Activated CD4-positive, alpha-beta T cell treated with anti-CD3 and anti-CD28 coated beads for 24 hours (primary cell): ENCODE measurements at places on chromosomes 5 and 9.

GRCh38 chr5:171310819-171311321, 1.8 kb downstream of the TLX3 start:
- DNase-seq, result no peak

DNA sequence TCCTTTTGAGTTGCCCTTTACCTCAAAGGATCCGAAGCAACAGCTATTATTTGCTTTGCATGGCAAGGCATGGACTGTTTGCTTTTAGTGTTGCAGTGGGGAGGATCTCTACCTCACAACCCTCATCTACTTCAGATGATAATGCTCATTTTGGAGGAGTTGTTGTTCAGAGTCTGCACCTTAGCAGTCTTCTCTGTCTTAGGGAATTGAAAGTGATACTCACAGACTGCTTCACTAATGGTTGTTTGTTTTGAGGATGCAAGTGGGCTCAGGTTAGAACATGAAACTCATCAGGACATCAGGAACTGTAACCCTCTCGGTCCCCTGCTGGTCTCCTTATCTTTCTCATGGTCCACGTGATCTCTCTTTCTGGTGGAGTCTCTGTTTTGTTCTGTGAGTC, 172.9 kb upstream of the ANKH start:
- DNase-seq, result no peak

GRCh38 chr5:38641003-38641402, 84.6 kb upstream of the LIFR start:
- no peak for DNase-seq

DNA sequence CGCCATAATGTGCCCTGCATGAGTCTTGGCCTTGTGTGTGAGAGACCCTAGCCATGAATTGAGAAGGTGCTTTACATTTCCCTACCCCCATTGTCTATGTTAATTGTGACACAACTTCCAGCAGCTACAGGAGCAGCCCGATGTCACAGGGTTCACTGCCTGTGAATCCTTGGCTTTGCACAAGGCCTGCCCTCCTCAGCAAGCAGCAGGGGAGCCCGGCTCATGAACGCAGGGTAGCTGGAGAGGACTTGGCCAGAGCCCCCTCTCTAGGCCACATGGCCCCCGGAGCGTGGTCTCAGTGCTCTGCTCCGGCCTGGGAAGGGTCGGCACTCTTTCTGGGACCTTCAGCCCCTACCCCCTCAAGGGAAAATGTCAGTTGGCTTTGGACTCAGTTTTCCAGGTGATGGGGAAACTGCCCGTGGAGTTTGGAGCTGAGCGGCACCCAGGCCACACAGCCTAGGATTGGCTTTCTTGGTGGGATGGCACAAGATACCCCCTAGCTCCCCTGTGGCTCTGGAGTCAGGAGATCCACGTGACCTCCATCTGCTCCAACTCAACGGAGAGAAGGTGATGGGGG, 160.8 kb downstream of the DAB2IP start:
- no peak for DNase-seq

GRCh38 chr9:134695144-134695543, 53.5 kb downstream of the COL5A1 start:
- no peak for DNase-seq

- DNase-seq, result no peak
Observed at GRCh38 chr9:91900055-91900796, 49.8 kb downstream of the ROR2 start.

DNA sequence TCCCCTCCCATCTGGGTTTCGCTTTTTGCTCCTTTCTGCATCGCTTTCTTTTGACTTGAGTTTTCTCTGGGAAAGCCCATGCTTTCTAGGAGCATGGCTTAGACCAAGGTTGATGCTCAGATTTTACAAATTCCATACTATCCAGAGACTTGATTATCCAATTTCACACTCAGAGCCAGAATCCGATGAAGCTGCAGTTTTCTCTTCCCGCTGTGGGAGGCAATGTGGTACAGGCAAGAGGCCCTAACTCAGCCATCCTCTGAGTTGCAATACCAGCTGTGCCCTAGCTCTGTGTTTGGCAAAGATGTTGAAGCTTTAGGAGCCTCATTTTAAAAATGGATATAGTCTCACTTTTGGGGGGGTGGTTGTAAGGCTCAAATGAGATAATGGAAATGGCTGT, 85.1 kb downstream of the BRINP1 start:
- DNase-seq, result no peak

GRCh38 chr9:116447934-116448333, 239.2 kb upstream of the TRIM32 start:
- DNase-seq, result no peak
